T-helper 1 cell (primary cell): ENCODE measurements at places on chromosomes 1 and 21.

DNA sequence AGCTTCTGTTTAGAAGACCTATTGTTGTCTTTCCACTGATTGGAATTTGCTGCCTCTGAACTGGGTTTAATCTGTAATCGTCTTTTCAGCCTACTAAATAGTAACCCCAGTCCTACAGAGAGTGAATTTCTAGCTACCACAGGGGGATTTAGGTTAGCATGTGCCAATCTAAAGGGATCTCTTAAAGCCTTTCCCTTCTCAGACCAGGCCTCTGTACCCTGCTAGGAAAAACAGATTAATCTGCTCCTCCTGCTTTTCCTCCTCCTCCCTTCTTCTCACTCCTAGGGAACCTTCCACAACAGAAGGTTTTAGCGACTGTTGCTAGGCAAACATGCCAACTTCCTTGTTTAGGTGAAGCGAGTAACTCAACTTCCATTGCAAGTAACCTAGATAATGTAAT is 1.3 kb upstream of the RC3H1 start:
- no peak for DNase-seq

DNA sequence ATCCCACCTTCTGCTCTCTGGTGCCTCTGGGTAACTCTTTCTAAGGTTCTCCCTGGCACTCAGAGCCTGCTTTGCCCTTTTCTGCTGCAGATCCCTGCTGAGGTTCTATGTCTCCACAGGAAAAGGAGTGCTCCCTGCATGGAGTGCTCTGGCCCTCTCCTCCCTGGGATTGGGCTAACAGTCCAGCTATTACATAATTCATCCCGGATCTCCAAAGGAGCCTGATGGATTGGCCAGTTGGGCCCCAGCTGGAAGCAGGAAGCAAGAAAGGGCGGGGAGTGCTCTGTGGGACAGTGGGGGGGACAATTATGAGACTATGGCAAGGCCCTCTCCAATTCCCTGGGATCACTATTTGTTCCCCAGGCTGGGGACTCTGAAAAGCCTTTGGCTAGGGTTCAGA is 51.9 kb upstream of the GOLT1A start:
- no peak for DNase-seq

- DNase-seq = no peak
These were observed 12.7 kb upstream of the GADD45A start for GRCh38 chr1:67672260-67672803.

DNA sequence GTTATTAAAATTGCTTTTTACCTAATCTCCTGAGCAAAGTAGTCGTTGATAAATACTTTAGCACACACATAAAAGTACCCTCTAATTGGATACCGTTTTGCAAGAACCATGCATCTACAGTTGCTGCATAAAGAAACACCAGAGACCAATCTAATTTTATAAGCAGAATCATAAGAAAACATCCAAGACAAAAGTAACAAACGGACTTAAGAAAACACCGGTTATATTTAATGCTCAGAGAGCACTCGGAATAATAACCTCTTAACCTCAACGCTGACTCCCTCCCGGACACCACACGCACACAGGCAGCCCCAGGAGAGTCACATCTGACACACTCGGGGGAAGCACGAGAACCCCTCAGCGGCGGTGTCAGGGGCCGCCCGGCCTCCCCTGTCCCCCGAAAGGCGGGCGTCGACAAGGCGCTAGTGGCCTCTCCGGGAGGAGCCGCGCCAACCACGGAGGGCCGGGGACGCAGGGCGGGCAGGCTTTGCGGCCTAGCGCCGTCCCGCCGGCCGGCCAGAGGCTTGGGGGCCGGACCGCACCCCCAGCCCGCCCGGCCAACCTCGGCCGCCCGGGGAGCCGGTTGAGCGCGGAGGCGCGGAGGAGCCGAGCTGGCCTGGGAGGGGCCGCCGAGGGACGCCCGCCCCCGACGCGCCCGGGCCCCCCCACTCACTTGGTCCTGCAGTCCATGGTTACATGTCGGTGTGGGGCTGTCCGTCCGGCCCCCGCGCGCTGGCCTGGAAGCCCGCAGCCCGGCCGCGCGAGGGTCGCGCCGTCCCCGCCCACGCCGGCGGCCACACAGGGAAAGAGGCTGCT is 606 bp downstream of the DENND1B start:
- DNase-seq = peak; percentile 58

- DNase-seq = no peak
These were observed 5.5 kb downstream of the RIPK4 start for GRCh38 chr21:41761211-41761933.

DNA sequence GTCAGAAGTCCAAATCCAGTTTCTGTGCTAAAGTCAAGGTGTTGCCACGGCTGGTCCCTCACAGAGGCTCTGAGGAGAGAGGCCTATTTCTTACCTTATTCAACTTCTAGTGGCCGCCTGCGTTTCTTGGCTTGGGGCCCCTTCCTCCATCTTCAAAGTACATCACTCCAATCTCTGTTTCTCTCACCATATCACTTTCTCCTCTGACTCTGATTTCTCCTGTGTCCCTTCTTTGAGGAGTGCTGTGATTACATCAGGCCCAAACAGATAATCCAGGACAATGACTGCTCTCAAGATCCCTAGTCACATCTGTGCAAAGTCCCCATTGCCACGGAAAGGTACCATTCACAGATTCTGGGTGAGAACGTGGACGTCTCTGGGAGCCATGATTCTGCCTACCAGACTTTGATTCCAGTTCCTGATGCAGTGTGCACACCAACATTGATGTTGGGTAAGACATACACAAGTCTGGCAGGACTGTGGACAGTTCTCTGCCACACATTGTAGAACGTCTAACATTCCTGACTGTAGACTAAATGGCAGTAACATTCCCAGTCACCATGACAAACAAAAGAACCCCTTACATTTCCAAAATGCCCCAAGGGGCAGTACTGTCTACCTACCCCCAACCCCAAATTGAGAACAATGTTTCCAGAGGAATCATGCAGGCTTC is 43.0 kb upstream of the ITPKB start:
- DNase-seq = no peak

DNA sequence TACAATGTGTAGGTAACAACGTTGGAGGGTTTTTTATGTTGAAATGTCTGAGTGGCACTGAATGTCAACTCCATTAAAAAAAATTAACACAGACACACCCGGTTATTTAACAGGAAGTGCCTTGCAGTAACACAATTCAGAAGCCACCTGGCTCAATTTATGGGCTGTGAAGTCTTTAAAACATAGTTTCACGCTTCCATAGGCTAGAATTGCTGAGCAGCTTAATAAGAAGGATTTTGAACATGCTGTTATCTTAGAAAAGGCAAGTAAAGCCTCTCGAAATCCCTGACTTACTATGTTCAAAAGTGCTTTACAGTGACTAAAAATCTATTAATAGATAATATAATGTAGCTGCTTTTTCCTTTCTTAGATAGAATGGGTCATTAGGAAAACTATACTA is 19.7 kb downstream of the SRSF4 start:
- no peak for DNase-seq

DNA sequence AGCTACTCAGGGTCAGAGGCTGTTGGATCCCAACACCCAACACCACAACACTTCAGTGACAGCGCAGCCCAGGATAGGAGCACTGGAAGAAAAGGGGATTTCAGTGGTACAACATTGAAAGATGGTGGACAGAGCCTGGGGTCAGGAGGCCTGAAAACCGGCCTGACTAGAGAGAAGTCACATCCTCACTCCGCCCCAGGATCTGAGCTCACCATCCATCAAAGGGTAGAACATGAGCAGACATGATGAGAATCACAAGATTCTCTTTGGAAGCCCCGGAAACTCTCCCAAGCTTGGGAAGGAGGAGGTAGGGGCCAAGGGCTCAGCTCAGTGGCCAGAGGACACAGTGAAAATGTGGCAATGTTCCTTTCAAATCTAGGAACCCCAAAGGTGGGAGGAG is 271.3 kb downstream of the NPHP4 start:
- DNase-seq = no peak

- DNase-seq = no peak
These were observed 135.6 kb upstream of the SYT6 start for GRCh38 chr1:114289306-114289705.

DNA sequence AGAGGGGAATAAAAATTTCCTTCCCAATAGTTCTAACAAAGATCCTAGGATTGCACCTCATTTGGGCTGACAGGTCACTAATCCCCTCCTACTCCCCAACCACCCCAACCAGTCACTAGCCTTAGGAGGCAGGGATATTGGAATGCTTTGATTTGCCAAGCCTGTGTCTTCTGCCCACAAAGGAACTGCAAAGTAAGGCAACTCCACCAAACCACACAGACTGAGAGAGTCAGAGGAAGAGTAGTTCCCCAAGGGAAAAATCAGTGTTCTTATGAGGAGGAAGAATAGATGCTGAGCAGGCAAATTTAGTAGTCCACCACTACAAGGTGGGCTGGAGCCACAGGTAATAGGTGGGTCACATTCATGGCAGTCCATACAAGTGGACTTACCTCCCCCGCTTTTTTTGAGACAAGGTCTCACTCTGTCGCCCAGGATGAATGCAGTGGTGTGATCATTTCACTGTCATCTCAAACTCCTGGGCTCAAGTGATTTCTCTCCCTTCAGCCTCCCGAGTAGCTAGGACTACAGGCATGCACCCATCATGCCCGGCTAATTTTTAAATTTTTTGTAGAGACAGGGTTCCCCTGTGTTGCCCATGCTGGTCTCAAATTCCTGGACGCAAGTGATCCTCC is 3.7 kb upstream of the TMEM39B start:
- no peak for DNase-seq

DNA sequence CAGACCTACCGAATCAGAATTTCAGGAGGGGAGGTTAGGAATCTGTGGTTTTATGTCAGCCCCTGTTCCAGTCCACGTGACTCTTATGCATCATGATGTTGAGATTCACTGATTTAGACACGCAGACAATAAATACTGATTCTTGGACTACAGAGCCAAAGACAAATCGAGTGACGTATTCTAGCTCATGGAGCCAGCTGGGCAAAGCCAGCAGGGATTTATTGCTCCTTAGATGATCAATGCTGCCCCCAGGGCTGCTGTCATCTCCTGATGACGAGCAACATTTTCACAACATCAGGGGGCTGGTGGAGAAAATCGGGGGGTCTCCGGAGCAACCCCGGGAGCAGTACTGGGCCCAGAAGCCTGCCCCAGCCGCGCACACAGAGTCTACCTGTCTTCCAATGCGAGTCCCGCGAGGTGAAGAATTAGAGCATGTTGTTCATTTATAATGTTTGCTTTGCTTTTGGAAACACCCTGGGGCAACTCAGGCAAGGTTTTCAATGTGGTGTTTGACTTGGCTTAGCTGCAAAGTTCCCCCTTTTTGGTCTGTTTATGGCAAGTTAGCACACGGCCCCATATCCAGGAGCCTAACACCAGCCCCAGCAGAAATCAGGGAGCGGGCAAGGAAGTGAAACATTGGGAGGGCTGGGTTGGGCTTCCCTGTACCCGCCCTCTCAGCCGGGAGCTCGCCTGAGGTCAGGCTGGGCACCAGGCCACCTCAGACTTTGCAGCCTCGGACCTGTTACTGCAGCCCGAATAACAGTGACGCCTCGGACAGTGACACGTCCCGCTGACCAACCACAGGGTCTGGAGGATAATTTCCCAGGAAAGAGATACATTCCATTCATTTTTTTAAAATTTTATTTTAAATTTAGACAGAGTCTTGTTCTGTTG is 19.9 kb upstream of the CLDN14 start:
- no peak for DNase-seq

DNA sequence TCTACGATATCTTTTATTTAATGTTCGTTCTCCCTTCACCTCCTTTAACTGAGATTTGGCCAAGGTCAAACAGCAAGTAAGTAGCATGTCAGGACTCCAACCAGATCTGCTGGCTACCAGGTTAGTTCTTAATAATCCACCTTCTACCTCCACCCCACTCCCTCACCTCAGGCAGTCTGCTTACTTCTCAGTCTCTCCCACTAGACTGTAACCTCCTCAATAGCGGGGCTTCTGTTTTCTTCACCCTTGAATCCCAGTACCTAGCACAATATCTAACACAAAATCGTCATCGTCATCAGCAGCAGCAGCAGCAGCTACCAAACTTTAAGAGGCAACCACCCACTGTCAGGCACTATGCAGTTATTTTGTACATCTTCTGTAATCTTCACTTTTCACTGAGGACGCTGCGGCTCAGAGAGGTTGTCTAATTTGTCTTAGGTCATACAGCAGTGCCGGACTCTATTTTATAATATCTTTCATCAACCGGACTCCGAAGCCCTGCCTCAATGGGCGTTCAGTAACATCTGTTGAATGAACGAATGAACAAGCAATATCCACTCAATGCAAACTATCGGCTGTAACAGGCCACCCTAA is 859 bp upstream of the MAGI3 start:
- DNase-seq = no peak

GRCh38 chr1:89689234-89689633 is 56.3 kb downstream of the LRRC8C start:
- no peak for DNase-seq

- DNase-seq = no peak
These were observed 9.8 kb upstream of the NOS1AP start for GRCh38 chr1:162059721-162060120.

DNA sequence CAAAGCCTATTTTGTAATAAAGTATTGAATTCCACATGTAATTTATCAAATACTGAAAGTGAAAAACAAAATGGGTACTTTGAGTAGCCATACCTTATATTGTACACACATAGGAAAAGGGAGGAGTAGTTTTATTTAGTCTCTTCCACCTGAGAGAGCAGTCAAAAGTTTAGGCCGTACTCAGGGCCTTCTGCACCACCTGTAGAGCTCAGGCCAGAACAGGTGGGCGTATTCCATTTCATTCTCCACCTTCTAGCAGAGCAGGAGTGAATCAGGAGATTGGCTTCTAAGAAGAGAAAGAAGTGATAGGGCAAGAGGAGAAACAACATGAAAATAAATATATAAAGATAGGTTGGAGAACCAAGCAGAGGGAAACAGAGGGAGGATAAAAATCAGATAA is 44.0 kb downstream of the TRAF5 start:
- no peak for DNase-seq

- DNase-seq = no peak
These were observed 105.8 kb downstream of the SIK1 start for GRCh38 chr21:43321111-43321510.

DNA sequence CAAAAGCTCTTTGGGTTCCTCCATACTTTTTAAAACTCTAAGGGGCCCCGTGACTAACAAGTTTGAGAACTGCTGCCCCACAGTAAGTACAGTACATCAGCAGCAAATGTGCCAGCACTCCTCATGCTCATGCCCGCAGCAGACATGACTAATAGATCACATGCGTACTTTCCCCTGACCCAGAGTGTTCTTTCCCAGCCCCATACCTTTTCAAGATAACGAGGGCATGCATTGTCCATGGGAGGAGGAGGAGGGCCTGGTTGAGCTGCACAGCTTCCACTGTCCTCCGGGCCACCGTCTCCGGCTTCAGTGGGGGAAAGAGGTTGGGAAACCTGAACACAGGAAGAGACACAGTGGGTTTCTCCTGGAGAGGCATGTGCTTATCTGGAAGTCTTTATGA is 45.5 kb downstream of the DHRS3 start:
- DNase-seq = no peak

- DNase-seq = no peak
These were observed 32.5 kb downstream of the WNT3A start for GRCh38 chr1:228039006-228039903.
